ENCODE measurements at places on chromosomes 11 and 22.

- no peak for DNase-seq
Measured at GRCh38 chr22:18997925-18998315, 61.8 kb upstream of the PRODH start.

DNA sequence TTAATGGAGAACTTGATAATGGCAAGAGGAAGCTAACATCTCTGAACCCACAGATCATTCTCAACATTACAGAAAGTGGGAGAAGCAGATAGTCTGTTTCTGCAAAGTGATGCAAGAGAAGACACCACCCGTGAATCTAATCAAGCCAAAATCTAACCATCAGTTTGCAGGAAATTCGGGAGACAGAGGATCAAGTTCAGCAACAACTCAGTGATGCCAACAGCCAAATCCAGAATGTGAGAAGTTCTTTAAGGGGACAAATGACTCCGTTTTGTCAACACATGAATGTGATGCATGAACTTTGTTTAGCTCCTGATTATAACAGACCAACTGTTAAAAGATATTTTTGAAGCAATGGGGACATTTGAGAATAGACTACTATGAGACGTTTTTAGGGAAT, 95.2 kb upstream of the LDLRAD3 start:
- DNase-seq = no peak

- DNase-seq = peak; percentile 4
Measured at GRCh38 chr22:45008186-45008681, 1.6 kb downstream of the PHF21B start.

DNA sequence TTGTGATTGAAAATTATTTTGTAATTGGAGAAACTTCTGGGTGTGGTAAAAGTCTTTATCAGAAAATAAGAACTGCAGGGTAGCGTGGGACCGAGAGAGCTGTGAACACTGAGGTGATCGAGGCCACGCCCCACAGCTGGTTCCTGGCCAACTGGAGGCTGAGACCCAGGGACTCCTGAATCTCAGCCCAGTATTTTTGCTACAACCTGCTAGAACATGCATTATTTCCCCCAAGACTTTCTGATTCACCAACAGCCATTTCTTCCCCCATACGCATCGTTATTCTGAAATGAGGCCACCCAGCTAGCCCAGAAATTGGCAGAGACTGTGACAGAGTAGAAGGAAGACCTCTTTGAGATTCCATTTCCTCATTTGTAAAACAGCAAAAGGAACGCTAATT, 3.4 kb upstream of the FGF19 start:
- DNase-seq = peak; percentile 12

GRCh38 chr22:46408568-46409506, 73.3 kb downstream of the TRMU start:
- no peak for DNase-seq

DNA sequence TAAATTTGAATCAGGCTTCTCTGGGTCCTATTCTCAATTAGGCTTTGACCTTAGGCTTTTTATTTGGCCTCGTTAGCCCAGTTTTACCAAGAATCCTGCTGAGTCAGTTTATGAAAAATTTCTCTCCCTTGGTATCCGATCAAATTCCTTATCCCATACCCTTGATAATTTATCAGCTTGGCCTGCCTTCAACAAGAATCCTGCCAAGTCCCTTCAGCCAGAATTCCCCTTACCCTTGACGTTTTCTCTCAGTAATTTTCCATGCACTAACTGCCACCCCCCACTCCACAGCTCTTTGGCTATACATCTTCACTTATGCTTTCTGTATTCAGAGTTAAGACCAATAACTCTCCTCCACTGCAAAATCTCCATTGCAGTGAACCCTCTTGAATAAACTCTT, 811.0 kb upstream of the CCDC90B start:
- DNase-seq = no peak

DNA sequence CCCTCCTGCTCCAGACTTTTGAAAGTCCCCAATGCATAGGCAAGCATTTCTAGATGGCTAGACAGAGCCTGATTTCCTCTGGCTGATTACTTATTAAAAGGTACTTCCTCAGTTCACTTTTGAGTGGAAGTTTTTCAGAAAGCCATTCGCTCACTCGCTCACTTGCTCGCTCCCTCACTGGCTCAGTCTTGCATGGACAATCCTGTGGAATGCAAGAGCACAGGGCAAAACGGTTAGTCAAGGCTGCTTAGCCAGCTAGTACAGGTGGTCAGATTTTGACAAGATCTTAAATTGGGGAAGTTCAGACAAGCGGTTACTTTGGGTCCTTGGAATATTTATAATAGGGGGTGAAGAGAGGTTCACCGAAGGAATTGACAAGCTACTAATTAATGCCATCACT, 101.0 kb downstream of the ARL14EP start:
- no peak for DNase-seq

GRCh38 chr11:110772863-110773262, 60.6 kb upstream of the ARHGAP20 start:
- DNase-seq = no peak

GRCh38 chr22:32501836-32502752, 27.5 kb downstream of the FBXO7 start:
- peak; percentile 9 for DNase-seq

DNA sequence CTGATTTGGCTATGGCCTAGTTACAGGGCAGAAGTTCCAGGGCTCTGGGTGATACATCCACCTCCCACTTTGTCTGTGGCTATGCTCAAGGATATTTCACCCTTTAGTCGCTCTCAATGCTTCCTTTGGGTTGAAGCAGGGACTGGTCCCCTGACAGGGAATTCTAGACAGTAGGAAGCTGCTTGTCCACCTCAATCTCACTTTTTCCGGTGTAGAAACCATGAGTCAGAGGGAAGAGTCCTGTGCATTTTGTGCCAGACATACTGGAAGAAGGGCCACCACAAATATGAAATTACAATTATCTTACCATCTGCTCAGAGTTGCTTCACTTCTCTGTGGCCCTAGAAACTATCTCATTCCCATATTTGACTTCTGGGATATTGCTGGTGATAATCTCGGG, 413.7 kb upstream of the FAT3 start:
- DNase-seq = no peak

GRCh38 chr11:64447831-64448598, 89.1 kb downstream of the RPS6KA4 start:
- DNase-seq = no peak

All from hematopoietic multipotent progenitor cell treated with erythropoietin and hydrocortisone succinate and interleukin-3 and kit ligand, for 8 days (in vitro differentiated cells).